ENCODE measurements at places on chromosomes 2 and 18.

- no peak for DNase-seq
These were observed 36.4 kb downstream of the PXDN start for GRCh38 chr2:1707771-1708418.

GRCh38 chr2:96233436-96233835 lies 24.8 kb upstream of the STARD7 start:
- no peak for DNase-seq

- DNase-seq = no peak
These were observed 319.1 kb downstream of the AGPS start for GRCh38 chr2:177711483-177712265.

GRCh38 chr2:40480596-40480995 lies 28.7 kb upstream of the SLC8A1 start:
- DNase-seq = no peak

DNA sequence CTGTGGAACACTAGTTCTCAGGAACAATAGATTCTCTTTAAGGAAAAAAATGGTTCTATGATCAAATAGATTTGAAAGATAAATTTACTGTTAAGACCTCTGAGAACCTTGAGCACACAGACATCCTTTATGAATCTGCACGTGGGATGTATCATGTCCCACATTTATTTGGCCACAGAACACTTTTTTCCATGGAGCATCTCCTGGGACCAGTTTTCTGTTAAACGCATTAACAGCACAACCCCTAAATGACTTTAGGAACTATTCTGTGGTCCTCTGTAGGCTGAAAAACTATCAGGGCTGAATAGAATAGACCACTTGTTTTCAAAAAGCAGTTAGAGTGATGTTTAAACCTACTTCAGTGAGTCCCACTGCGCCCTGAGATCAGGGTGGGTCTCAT lies 132.2 kb upstream of the PID1 start:
- DNase-seq = no peak

GRCh38 chr18:56168049-56168781 lies 470.2 kb downstream of the TXNL1 start:
- DNase-seq = no peak

DNA sequence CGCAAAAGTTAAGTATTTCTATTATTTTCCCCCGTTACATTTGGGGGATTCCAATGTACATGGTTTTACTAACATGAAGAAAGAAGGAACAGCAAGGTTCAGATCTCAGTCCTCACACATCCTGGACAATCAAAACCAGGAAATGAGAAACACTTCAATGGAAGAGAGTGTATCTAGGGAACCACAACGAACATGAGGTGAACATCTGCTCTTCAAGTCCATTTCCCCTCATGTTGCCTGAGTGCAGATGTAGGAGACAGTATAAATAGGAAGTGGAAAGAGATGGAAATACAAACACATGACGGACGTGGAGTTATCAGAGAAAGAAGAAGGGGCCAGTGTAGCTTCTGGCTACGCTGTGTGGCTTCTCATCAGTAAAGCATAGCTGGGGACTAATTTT lies 52.6 kb downstream of the CHN1 start:
- no peak for DNase-seq

Measured in naive thymus-derived CD4-positive, alpha-beta T cell (primary cell).